GM12892 (cell line): ENCODE measurements at places on chromosomes 1 and 21.

GRCh38 chr21:46600305-46600704 is 4.6 kb downstream of the S100B start:
- no peak for DNase-seq

DNA sequence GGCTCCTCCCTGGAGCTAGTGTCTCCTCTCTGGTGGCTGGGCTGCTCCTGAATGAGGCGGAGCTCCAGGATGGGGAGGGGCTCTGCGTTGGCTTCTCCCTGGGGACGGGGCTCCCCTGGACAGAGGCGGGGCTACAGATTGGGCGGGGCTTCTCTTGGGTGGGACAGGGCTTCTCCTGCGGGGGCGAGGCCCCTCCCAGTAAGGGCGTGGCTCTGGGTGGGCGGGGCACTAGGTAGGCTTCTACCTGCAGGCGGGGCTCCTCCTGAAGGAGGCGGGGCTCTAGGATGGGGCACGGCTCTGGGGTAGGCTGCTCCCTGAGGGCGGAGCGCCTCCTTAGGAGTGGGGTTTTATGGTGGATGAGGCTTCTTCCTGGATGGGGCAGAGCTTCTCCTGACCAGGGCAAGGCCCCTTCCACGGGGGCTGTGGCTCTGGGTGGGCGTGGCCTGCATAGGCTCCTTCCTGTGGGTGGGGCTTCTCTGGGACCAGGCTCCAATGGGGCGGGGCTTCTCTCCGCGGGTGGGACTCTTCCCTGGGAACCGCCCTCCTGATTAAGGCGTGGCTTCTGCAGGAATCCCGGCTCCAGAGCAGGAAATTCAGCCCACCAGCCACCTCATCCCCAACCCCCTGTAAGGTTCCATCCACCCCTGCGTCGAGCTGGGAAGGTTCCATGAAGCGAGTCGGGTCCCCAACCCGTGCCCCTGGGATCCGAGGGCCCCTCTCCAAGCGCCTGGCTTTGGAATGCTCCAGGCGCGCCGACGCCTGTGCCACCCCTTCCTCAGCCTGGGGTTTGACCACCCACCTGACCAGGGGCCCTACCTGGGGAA is 22.7 kb upstream of the ARF1 start:
- DNase-seq, result no peak

DNA sequence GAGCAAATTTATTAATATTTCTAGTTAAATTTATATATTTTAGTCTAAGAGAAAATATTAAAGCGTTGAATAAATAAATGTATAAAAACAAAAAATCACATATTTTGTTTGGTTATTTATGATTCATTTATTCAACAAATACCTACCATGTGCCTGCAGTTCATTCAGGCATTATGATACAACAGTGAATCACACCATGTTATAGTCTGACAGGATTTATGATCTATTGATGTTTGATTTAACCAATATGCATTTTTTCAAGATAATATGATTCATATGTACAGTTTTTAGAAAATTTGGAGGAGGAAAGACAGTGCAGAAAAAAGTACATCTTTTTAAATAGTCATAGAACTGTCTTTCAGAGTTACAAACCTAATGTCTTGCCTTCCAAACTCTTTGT is 7.4 kb upstream of the TRIM58 start:
- no peak for DNase-seq

GRCh38 chr1:100516857-100517256 is 21.1 kb upstream of the GPR88 start:
- DNase-seq, result no peak

GRCh38 chr1:20633190-20634064 is at the start of gene PINK1:
TSS of gene PINK1 (plus strand) at chr1:20633458. CDS start at chr1:20633549, 91 bp downstream.
- peak; percentile 76 for DNase-seq

GRCh38 chr1:44297695-44298400 is 57.2 kb downstream of the ERI3 start:
- DNase-seq, result no peak

- DNase-seq, result no peak
Measured at GRCh38 chr1:247293047-247293446, 37.2 kb downstream of the VN1R5 start.

GRCh38 chr1:77824079-77824478 is 44.6 kb downstream of the MIGA1 start:
- DNase-seq, result no peak

- DNase-seq, result no peak
Measured at GRCh38 chr21:43322805-43323204, 104.1 kb downstream of the SIK1 start.

DNA sequence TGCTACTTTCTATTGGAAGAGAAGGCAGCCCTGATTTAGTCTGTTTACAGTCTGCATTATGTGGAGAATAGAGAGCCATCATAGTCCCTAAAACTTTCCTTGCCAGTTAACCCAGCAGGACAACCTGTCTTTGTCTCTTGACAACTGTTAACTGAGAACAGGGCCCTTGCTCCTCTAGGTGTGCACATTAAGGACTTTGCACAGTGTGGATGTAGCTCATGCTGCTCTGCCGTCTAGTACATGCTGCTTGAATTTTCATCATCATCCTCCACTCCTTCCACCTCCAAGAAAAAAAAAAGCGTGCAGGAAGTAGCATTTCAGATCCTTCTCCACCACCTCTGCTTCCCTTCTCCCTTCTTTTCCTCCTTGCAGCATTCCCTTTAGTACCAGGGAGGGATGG is 91.5 kb downstream of the PBX1 start:
- no peak for DNase-seq

GRCh38 chr1:201750120-201750519 is 78.8 kb upstream of the IPO9 start:
- no peak for DNase-seq

GRCh38 chr1:246860401-246860800 is 71.3 kb downstream of the AHCTF1 start:
- no peak for DNase-seq

- no peak for DNase-seq
Measured at GRCh38 chr1:112850034-112850757, 105.8 kb downstream of the SLC16A1 start.

DNA sequence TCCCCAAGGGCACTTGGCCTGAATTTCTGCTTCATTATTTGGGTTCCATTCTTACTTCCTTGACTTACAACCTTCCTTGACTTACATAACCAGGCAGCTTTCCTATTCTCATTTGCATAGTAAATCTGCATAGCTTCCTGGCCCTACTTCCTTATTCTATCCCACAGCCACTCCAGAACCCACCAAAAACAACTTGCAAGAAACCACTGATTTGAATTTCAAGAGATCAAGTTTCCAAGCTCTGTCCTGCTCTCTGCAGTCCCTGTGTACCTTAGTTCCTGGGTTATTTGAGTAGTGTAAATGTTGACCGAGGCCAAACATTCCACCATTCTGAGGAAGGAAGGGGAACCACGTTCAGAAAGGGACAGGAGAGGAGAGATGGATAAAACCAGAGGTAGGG is 603.3 kb downstream of the PTPRC start:
- DNase-seq, result no peak

DNA sequence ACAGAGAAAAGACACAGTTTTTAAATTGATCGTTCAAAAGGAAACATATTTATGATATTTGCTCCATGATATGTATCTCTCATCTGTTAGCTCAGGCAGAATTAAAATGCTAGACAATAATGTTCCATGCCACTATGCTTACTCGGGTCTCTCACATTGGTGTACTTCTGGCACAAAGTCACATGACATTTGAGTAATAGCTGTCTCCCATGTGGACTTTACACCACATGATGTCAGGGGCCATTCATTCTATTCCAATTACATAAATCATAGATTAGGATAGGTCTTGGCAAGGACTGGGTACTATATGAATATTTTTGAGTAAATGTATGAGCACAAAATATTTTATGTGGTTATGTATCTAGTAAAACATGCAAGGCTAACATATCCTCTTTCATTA is 648.4 kb downstream of the PLA2G4A start:
- DNase-seq, result no peak

DNA sequence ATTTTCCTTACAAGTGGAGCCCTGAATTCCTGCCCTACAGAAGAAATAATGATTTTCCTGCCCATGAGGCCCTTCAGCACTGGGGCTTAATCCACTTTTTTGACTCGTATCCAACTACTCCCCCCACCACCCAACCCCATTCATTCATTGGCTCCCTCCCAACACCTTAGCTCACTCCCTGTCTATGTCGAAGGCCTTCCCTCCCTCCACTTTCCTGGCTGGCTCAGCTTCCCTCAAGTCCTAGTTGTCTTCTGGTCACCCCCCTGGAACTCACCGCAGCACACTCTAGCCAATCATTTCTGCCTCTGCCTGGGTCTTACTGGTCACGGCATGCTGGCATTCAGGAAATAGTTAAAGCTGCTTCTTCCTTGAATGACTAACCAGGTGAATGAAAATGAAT is 118.9 kb downstream of the PGBD5 start:
- no peak for DNase-seq

DNA sequence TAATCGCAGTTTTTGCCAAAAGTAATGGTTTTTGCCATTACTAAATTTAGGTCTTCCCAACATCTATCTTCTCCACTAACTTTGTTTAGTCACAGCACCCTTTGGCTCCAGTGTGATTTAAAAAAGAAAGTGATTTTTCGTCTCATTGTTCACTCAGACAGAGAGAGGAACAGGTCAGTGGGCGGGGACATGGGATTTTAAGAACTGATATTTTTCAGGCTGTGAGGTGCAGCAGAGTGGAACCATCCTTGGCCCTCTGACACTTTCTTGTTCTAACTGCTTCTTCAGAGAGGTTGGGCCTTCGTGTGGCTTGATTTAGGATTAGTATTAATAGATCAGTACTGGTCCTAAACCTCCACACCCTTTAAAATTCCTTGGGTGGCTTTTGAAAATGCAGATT is 38.8 kb downstream of the CASQ2 start:
- DNase-seq, result peak; percentile 41

- no peak for DNase-seq
Measured at GRCh38 chr1:55284856-55285255, 69.7 kb upstream of the USP24 start.

DNA sequence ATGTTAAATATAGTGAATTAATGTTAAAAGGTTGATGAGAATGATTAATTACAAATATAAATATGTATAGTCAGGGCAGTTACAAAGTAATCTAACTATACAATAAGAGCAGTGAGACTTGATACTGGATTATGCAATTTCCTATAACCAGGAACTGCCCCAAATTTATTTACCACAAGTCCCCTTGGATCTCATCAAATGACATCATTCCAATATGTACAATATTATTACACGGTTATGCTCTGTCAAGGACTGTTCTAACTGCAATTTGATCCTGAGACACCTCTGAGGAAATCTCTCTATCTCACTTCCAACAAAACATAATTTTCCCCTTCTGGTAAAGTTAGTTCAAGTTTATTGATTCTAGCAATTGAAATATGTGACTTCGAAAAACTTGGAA is 917.6 kb downstream of the NCAM2 start:
- no peak for DNase-seq

GRCh38 chr1:214587165-214587564 is 15.8 kb upstream of the CENPF start:
- DNase-seq, result no peak

GRCh38 chr1:66932291-66932690 is 7.5 kb downstream of the MIER1 start:
- no peak for DNase-seq

GRCh38 chr1:235952950-235953615 is 86.4 kb upstream of the LYST start:
- no peak for DNase-seq

- no peak for DNase-seq
Measured at GRCh38 chr1:66402194-66402593, 131.8 kb upstream of the SGIP1 start.

DNA sequence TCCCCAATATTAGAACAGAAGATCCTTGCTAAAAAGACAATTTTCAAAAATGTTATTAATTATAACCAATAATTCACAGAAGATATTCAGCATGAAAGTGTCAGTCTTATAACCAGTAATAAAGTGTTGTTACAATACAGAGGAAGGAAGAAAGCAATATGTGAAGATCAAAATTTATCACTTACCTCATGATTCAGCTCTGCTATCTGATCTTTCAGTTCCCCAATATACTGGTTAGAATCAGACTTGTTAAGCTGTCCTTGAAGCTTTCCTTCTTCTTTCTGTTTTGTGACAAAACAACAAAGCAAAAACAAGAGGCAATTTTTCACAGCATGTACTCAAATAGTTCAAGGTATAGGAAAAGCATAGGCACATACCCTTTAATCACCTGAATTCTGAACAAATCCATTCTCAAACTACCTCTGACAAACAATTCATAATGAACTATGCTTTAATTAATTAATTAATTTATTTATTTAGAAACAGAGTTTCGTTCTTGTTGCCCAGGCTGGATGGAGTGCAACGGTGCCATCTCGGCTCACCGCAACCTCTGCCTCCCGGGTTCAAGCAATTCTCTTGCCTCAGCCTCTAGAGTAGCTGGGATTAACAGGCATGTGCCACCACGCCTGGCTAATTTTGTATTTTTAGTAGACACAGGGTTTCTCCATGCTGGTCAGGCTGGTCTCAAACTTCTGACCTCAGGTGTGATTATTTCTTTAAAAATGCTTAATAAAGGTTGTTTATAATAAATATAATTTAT is 76.9 kb upstream of the GFI1 start:
- no peak for DNase-seq

DNA sequence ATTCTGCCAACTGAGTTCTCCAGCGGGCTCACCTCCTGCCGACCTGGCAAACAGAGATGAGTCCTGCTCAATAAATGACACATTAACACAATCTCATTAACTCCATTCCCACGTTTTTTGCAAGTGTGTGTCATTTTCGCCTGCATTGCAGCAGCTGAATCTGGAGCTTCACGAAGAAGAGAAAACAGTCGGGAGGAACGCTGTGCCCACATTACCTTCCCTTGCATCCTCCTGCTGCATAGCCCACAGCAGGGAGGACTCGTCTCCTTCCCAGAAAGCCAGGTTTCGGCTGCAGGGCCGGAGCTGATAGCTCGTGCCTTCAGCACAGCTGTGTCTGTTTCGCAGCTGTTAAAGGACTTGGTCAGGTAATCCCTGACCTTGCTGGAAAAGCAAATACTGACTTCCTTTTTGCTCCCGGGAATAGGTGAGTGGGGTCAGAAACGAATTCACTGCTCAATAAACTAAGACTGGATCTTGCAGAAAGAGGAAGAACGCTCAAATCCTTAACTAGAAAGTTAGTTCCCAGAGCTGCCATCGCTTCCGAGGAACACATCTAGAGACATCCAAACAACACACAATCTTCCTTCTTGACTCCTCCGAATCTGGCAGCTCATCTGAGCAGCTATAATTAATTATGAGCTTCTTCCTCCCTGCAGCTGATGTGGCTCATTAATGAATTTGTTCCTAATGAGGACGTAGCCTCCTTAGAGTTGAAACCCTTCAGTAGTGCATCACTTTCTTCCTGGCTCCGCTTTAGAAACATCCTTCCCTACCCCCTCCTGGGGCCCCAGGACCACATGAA is 33.0 kb downstream of the KANK4 start:
- DNase-seq, result no peak

DNA sequence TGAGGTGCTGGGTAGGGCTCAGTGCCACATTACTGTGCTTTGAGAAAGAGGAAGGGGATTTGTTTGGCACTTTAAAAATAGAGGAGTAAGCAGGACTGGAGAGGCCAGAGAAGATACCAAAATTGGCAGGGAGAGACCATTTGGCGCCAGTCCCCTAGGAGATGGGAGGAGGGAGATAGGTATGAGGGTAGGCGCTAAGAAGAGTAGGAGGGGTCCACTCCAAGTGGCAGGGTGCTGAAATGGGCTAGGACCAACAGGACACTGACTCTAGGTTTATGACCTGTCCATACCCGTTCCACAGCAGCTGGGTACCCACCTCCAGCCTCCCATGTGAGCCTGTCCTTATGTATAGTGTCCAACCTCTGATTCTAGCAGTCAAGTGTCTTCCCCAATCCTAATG is 1.0 kb upstream of the CRTC2 start:
- no peak for DNase-seq
